ENCODE measurements at places on chromosomes 7 and 10.

DNA sequence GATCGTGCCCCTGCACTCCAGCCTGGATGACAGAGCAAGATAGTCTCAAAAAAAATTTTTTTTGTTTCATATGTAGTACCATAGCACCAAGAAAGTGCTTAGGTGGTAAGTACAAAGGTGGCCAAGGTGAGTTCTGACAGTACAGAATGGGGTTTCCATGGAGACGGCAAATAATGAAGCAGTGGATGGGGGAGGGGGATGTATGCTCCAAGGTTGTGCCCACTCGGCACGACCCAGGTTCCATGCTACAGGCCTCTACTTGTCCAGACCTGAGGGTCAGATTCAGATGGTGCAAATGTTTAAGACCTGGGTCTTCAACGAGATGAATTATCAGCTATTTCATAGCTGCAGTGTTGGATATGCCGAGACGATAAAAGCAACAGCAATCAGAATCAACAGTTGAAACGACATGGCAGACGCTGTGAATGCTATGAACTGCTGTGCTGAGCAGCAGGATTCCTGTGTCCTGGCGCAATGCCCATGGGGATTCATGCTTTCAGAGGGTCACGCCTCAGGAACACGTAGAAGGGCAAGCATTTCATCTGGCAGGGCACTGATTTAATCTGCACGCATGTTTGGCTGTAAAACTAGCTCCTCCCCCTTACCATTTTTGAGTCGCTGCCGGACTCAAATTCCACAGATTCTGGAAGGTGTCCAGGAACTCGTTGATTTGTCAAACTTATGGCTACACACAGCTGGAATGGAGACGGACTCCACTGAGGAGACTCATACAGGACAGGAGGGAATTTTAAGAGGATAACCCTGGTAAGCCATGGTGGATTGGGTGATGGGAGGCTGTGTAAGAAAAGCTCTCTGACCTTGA lies 256.5 kb downstream of the FRMD4A start:
- no peak for DNase-seq

DNA sequence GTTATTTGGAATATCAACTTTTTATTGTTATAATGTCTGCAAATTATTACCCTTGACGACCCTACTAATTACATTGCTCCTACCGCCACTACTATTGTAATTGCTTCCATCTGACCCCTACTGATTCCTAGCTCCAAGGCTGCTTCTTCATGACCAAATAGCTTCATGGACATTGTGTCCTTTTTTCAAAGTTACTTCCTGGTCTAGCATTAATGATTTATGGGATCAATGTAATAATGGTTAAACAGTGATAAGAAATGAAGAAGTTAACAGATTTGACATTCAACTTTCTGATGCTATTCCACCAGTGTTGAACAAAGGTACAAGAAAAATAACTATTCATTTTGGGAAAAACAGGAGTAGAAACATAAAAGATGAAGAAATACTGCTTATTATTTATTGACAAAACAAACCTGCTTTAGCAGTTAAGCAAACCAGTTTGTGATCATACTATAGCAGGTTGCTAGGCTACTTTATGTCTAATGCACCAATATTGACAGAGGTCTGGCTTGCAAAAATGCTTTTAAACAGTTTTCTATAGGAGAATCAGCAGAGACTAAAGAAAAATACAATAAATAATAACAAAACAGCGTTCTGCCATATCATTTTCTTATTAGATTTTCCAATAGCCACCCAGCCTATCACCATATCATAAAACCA lies 125.8 kb downstream of the PCLO start:
- no peak for DNase-seq

DNA sequence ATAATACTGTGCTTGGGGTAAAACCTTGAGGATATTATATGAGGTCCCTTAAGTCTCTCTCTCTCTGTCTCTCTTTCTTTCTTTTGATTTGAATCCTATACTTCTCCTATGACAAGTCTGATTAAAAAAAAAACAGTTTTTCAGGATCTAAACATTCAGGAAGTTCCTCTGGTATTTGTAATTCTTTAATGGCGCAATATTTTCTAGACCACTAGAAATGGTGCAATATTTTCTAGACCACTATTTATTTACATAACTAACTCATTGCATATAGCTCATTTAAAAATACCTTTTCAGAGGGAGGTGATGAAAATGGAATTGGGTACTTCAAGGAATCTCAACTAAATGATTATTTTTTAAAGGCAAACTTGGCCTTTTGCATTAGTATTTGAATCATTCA lies 1235.3 kb downstream of the GATA3 start:
- no peak for DNase-seq

GRCh38 chr10:49841615-49842332 lies 79.7 kb upstream of the OGDHL start:
- no peak for DNase-seq

Measured in neural crest cell (in vitro differentiated cells).